Activated naive CD4-positive, alpha-beta T cell treated with Interleukin-2 at 50 U/mL for 16 hours (primary cell): ENCODE measurements at places on chromosomes 2 and 18.

GRCh38 chr2:29207352-29208148 is 92.3 kb downstream of the CLIP4 start:
- no peak for DNase-seq

- DNase-seq: no peak
These were observed 31.9 kb downstream of the C2orf74 start for GRCh38 chr2:61193670-61194561.

GRCh38 chr18:64037812-64038414 is 68.0 kb downstream of the SERPINB8 start:
- no peak for DNase-seq

DNA sequence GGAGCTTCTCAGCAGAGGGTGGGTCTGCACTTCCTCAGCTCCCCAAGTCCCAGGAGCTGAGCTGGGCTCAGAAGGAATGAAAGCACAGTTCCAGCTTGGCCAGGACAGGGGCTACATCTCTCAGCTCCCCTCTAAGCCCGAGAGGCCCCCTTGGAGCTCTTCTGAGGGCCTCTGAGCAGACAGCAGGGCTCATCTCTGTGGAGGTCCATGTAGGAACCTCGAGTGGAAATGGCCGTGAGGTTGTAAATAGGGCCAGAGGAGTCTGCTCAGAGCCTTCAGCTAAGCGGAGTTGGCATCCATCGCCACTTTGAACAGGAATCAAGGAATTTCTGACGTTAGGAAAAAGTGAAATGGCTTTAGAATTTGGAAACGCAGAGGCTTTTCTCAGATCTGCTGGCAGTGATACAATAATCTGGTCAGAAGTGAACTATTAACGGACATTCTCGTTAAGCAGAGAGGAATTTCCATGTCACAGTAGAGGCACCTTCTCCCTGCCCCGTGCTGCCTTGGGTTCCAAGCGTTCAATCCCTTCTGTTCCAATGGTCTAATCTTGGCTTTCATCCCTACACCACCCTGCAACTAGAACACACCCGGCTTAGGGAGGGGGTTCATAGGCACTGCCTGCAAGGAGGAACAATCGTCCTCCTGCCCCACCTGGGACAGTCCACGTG is 213.9 kb downstream of the NDUFA10 start:
- DNase-seq: no peak

DNA sequence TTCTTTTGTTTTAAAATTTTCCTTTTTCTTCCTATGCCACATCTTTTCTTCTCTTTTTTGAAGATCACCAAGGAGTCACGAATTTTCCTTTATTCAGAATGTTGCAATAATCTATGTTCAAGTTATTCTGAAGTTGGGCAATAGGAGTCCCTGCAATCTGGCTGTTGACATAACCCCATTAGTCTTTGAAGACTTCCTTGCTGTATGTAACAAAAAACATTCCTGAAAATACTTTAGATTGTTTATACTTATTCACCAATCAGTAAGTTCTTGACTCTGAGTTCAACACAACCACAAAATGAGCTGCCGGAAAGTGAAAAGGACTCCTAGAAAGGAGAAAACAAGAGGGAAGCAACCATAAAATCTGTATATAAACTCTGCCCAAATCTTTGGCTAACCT is 62.8 kb downstream of the TMEM237 start:
- no peak for DNase-seq

DNA sequence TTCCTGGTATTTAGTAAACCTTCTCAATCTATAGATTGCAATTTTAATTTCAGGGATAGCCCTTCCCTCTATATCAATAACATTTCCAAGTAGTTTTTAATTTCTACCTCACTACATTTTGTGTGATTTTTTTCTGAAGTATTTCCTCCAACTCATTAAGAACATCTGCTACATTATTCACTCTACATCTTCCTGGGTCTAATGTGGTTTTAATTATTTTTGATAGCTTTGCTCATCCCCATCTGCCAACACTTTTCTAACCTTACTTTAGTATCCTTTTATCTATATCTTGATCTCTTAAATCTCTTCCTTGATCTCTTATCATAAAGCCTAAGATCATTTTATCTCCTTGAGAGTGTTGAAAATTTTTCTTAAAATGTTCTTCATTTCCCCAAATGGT is 278.3 kb upstream of the CYP26B1 start:
- DNase-seq: no peak

GRCh38 chr2:121709776-121710469 is 26.8 kb downstream of the NIFK start:
- DNase-seq: no peak

- DNase-seq: no peak
These were observed 47.4 kb upstream of the MTCL1 start for GRCh38 chr18:8657873-8658470.

DNA sequence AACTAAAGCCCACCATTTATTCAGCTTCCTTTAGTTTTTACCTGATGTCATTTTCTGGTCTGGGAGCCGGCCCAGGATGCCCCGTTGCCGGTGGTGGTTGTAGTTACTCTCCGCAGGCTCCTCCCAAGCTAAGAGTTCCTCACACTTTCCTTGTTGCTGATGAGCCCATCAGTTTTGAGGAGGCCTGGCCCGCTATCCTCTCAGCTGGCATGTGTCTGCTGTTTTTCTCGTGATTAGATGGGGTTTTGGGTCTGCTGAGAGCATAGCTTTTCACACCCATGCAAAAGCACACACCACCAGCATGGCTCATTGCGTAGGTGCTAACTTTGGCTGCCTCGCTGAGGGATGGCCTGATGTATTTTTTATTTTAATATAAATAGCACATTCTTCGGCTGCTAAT is 72.1 kb downstream of the PSMG2 start:
- DNase-seq: peak; percentile 12
